ENCODE measurements at places on chromosomes 11 and 22.
A peak's percentile ranks its signal among the peaks of the same experiment; 100 is the strongest.

DNA sequence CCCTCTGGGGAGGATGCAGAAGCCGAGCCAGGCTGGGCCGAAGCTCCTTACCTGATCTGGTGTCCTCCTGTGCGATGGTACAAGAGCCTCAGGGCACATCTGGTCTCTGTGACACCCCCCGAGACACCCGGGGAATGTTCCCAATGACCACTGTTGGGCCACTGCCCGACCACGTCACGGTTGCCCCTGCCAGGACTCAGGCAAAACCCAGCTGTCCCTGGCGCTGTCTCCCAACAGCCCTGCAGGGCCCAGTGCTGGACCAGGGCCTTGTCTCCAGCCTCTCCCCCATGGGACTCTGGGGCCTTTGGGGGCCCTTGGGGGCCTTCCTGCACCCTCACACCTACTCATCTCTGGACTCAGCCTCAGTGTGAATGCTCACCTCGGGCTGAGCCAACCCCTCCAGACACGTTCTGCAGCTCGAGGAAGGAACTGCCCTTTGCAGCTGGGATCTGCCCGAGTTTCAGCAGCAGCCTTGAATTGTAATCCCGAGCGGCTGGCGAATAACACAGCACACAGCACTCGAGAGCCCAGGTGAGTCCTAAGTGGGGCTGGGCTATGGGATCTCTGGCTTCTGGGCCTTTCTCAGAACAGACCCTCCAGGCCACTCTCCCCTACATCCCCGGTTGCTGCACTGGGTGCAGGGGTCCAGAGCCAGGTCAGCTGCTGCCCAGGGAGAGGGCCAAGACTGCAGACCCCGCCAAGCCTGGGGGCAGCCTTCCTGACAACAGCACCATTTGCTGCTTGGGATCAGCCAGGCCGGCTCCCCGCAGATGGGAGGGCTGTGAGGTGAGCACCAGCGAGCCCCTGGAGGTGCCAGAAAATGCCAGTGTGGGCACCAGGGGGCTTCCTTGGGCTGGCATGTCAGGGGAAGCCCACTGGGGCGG, 39.8 kb downstream of the RTN4R start:
- DNase-seq = no peak

GRCh38 chr11:11427140-11427539, 74.1 kb upstream of the CSNK2A3 start:
- DNase-seq = no peak

GRCh38 chr11:111645657-111646316, 43.5 kb downstream of the SIK2 start:
- no peak for DNase-seq

DNA sequence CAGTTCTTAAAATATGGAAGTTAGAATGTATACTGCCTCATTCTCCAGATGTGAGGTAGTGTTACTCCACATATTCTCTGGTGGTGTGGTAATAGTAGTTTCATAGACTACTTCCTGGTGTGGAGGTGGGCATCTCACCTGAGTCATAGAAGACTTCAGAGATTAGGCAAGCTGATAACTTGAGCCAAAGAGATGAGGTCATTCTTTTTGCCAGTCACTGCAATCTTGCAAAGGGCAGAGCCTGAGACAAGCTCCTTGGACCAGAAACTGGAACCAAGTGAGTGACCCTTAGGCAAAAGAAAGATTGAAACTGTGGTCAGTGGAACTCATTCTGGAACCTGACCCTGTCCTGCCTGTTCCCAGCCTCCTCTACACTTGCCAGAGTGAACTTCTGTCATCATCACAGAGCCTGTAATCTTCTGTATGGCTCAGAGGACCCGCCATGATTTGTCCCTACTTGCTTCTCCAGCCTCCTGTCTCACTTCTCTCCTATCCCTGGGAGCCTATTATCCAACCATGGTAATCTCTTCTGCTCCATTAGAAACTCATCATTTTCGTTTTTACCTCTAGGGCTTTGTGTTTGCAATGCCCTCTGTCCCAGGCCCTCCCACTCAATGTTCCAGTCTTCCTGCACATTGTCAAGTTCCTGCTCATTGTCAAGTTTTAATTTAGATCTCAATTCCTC, 10.6 kb upstream of the CCDC83 start:
- DNase-seq = no peak

- no peak for DNase-seq
Measured at GRCh38 chr11:78083021-78083420, 3.4 kb upstream of the NDUFC2 start.

- DNase-seq = no peak
Measured at GRCh38 chr11:41866525-41866924, 407.1 kb upstream of the LRRC4C start.

GRCh38 chr11:64880240-64881001, 2.0 kb upstream of the EHD1 start:
- DNase-seq = peak; percentile 45

DNA sequence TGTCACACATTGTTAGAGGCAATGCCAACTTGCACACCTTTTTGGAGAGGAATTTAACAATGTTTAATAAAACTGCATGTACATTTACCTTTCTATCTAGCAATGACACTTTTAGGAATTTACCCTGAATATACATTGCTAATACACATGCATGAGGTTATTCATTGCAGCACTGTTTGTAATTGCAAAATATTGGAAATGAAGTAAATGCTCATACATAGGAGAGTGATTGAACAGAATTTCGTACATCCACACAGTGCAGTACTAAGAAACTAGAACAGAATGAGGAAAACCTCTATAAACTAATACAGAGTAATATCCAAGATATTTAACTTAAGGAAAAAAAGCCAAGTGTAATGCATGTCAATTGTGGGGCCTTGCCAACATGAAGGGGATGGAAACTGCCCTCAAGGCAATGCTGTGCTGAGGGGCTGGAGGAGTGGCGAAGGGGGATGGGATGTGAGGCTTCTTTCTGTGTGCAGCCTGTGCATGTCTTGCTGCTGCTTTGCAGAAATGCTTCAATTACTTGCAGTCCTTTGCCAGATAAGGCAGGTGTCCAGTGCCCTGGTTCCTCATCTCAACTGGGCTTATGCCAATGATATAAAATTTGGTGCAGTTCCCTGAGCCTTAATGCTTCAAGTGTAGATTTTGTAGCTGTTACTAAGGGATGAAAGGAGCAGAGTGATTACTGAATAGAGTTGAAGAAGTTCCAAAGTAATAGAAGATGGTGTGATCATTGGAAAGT, 96.1 kb downstream of the GRIA4 start:
- no peak for DNase-seq

DNA sequence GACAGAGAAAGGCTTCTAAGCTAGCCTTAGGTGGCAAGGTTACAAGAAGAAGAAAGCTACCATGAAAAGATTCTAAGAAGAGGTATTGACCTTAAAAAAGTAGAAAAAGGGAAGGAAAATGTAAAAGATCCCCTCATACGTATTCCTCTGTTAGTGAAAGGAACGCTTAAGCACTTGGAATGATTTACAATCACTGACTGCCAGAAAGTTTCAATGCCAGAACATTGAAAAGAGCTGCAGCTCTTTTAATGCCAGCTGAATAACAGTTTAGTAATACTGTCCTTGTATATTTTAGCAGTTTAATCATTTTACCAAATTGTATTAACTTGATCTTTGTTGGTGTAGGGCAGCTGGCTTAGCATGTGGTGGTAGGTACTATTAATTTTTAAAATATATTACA, 650.7 kb downstream of the FAM181B start:
- no peak for DNase-seq

DNA sequence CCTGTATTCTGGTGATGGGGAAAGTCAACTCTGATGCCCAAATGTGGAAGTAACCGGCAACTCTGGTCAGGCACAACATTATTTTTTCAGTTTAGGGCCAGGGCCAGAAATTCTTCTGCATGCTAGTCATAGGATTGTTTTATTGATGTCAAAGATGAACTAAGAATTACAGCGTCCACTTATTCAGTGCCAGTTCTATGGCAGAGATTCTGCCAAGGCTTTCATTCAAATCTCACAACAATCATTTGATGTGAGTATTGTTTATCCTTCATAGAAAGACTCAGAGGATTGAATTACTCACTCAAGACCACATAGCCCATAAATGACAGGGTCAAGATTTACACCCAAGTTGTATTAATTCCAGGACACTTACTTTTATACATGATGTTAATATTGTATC, 87.7 kb downstream of the TMPRSS5 start:
- no peak for DNase-seq

- no peak for DNase-seq
Measured at GRCh38 chr22:49550766-49551362, 276.8 kb downstream of the BRD1 start.

- DNase-seq = no peak
Measured at GRCh38 chr11:57709802-57710367, 2.1 kb downstream of the MED19 start.

DNA sequence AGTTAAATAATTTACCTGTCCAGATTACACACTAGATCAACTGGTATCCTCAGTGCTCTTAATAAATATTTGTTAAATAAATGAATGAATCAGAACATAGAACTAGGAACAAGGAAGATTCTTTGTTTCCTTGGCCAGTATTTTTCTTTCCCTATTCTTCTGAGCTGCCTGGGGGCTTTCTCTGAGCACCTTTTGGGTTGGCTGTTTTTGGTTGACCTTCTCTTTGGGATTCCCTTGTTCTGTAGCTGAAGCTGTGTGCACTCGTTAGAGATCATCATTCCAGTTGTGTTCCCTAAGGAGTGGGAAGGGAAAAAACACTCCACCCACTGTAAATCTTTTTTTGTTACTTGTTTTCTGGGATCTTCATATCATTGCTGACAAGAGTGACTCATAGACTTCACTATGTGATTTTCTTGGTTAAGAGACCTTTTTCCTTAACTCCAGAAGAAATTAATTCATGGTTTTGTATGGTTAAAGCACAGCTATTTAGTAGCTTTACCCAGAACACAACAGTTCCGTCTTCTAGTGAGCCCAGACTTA, 84.3 kb downstream of the STIM1 start:
- DNase-seq = no peak

DNA sequence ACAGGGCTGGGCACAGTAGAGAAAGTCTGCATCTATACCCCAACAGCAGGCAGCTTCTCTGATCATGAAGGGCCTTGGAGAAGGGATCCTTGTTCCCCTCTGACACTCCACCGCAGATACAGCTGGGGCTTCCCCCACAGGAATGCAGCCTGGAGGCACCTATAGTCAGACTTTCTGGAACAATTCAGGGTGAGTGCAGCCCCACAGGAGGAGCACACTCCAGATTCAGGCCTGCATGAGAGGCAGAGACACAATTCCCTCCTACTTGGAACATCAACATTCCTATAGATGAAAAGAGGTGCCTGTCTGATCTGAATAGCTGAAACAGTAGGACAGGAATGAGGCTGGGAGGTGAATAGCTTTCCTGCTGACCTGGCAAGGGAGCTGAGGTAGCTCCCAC, 1298.0 kb upstream of the CNTN5 start:
- no peak for DNase-seq

- DNase-seq = peak; percentile 13
Measured at GRCh38 chr11:111512296-111513239, at the start of gene BTG4. TSS of gene BTG4 (minus strand) at chr11:111512386. CDS start at chr11:111498776, 13,610 bp downstream.
